ENCODE measurements at places on chromosomes 5 and 9. TPM values are rescaled to one million over a fixed set of nuclear protein-coding genes. Genes with fewer than 3 reads are reported as not detected.

- DNase-seq: no peak
These were observed 4.7 kb downstream of the CXXC5 start for GRCh38 chr5:139652788-139653241.

DNA sequence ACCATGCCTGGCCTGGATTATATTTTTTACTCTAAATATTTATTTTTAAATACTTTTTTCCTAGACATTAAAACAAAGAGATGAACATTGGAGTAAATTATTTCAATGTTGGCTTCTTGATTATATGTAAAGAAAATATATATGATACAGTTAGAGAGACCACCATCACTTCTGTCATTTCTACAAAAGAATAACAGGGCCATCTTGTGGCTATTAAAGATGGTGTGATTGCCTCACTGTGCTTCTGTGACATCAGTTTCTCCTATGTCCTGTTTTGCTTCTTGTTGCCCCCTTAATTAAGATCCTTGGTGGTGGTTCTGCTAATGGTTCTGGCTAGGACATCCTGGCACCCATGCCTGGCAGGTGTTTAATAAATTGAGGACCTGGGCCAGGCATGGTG lies 32.9 kb downstream of the NDFIP1 start:
- no peak for DNase-seq

DNA sequence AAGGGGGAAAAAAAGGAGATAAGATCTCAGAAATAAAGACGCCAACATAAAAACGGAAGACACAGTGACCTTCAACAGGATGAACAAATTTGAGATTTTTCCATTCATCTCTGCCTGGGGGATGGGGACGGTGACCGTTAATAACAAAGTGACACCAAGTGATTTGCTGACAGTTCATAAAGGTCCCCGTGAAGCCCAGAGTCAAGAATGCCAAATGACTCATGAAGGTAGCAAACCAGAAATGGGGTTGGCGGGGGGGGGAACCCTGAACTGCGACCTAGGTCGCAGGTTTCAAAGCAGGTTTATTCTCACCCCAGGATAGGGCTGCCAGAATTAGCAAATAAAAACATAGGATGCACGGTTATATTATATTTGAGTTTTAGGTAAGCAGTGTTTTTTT lies 21.1 kb upstream of the SHB start:
- DNase-seq: no peak

GRCh38 chr5:132205385-132206125 lies 22.1 kb downstream of the P4HA2 start:
- DNase-seq: no peak

GRCh38 chr9:121837113-121837961 lies 185.9 kb downstream of the DAB2IP start:
- no peak for DNase-seq

- no peak for DNase-seq
These were observed 52.7 kb downstream of the ABHD17B start for GRCh38 chr9:71858102-71858798.

- no peak for DNase-seq
These were observed 164.2 kb downstream of the ICE1 start for GRCh38 chr5:5586721-5587120.

DNA sequence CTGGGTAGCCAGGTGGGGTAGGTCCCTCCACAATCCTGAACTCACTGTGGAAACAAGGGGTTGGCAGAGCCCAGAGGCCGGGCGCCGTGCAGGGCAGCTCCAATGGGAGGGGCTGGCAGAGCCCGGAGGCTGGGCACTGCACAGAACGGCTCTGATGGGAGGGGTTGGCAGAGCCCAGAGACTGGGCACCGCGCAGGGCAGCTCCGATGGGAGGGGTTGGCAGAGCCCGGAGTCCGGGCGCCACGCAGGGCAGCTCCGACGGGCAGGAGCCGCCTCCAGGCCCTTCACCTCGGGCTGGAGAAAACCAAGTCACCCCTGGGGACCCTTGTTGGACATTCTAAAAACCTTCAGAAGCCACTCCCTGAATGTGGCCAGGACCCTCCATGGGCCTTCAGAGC lies 9.3 kb downstream of the NACC2 start:
- no peak for DNase-seq

The ZNF484 gene
- 13.5 TPM for total RNA-seq

The CDX1 gene
- total RNA-seq: not detected

The IGFBPL1 gene
- total RNA-seq: not detected

The PCSK1 gene
- total RNA-seq: not detected

The SLC35D2 gene
- 23.5 TPM for total RNA-seq

Data from T-helper 17 cell (primary cell).